ENCODE measurements at places on chromosomes 7 and 10. TPM values are rescaled to one million over a fixed set of nuclear protein-coding genes. Genes with fewer than 3 reads are reported as not detected.

SHH gene
- 0.10 TPM for total RNA-seq

DGKI gene
- total RNA-seq, result 6.8 TPM

SLC25A13 gene
- total RNA-seq, result 29.8 TPM

ELN gene
- total RNA-seq, result 556 TPM

SLC26A3 gene
- not detected for total RNA-seq

GIGYF1 gene
- 36.0 TPM for total RNA-seq

KEL gene
- 0.49 TPM for total RNA-seq

PAX4 gene
- total RNA-seq, result not detected

BNIP3 gene
- total RNA-seq, result 32.7 TPM

CTTNBP2 gene
- total RNA-seq, result 29.6 TPM

BICC1 gene
- total RNA-seq, result 17.3 TPM

SAP25 gene
- total RNA-seq, result 2.1 TPM

FAM25G gene
- total RNA-seq, result not detected

FBXL15 gene
- total RNA-seq, result 12.1 TPM

ANKRD61 gene
- total RNA-seq, result not detected

KIN gene
- 13.4 TPM for total RNA-seq
